ENCODE measurements at places on chromosomes 7 and 10. TPM values are rescaled to one million over a fixed set of nuclear protein-coding genes. Genes with fewer than 3 reads are reported as not detected.

- DNase-seq = no peak
- peak overlapping the region; percentile 97 for H3K4me3 ChIP-seq
- no peaks in the 10 kb centered on the region for H3K36me3 ChIP-seq
- no peaks in the 10 kb centered on the region for H3K4me1 ChIP-seq
- no peaks in the 10 kb centered on the region for H3K27me3 ChIP-seq
- no peak overlapping the region for H3K27ac ChIP-seq
These were observed 948 bp downstream of the ZNF485 start for GRCh38 chr10:43607199-43607573.

MRC1 gene
- 2.4 TPM for total RNA-seq

- H3K4me3 ChIP-seq = no peak overlapping the region
- H3K36me3 ChIP-seq = no peaks in the 10 kb centered on the region
- no peak for DNase-seq
- H3K4me1 ChIP-seq = peaks cover 15% of the 10 kb centered on the region
These were observed 101.4 kb downstream of the MICU1 start for GRCh38 chr10:72524489-72524888.

OR2A1 gene
- total RNA-seq = not detected

PRF1 gene
- not detected for total RNA-seq
